ENCODE measurements at places on chromosomes 11 and 22.
A peak's percentile ranks its signal among the peaks of the same experiment; 100 is the strongest.

GRCh38 chr11:65471447-65471891 is 27.4 kb upstream of the MALAT1 start:
- DNase-seq = peak; percentile 45

DNA sequence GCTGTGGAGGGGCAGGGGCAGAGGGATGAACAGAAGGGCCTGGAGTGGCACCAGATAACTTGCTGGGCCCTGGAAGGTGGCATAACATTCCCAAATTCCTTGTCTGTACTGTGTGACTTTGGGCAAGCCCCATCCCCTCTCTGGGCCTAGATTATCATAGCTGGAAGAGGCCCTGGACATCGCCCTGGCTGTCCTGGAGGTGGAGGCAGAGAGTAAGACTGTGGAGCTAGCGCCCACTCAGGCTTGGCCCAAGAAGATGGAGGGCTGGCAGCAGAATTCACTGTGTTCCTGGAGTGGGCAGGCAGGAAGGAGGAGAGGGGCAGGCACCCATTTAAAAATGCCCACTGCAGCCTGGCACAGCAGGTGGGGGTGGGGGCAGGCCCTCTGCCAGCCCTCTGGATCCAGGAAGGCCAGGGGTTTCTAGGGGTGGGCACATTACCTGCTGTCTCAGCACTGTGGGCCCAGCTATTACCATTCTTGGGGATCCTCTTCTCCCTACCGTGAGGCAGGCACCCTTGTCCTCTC is 22.6 kb downstream of the ARHGEF17 start:
- DNase-seq = no peak

DNA sequence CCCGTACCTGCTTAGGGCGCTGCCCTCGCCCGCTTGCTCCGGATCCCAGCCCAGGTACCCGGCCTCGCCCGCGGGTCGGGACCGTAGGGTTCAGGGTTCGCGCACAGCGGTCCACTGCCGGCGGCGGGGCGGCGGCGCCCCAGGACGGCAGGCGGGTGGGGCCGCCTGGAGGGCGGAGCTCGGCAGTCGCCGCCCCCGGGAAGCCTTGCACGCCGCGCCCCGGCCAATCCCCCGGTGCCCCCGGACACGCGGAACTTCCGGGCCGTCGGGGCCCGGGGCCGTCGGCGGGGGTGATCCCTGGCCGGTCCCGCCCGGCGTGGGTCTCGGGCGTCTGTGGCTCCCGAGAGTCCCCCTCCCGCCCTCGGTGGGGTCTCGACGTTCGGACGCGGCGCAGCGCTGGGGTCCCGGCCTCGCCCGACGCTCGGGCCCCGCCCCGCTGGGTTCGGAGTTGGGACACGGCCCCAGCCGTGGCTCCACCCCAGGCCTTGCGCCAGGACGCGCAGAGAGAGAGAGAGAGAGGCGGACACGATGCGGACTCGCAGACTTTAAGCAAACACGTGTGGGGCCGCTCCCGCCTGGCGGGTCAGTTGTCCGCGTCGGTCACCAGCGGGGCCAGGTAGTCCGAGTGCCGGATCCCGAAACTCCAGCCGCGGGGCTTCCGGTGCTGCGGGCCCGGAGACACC is at the start of gene TYMP:
Gene TYMP, minus strand, starts transcription at position 116 of the 683 bp plus-strand sequence. CDS start 303 bp downstream, outside the sequence.
- peak; percentile 85 for DNase-seq

GRCh38 chr22:45216133-45217003 is 24.3 kb downstream of the KIAA0930 start:
- no peak for DNase-seq

DNA sequence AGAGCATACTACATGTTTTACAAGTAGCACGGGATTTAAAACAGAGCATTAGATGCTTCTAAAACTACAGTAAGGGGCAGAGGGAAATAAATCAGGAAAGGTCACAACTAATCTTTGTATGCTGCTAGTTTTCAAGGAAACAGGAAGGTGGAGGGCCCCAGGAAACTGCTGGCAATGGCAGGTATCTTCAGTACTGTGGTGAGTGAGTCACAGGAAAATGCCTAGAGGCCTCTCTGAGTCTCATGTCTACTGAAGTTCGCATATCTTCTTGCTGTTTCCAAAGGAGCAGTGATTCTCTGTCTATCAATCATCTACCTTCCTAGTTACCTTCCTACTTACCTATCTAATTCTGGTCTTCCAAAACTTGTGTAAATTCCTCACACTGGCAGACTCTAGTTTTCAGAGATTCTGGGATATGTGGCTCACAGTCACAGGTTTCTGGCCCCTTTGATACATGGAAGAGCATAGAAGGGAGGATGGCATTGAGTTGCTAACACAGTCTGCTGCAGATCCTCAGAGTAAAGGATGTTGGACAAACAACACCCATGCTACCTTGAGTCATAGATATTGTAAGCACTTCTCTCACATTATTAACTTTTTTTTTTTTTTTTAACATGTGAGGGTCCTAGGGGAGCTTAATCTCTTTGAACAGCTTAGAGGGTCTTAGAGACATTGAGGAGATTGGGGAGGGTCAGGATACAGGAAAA is 58.8 kb upstream of the SYN3 start:
- DNase-seq = no peak

GRCh38 chr11:13668957-13669521 is 571 bp downstream of the FAR1 start:
- DNase-seq = peak; percentile 43

All from GM10248 (cell line).